Left renal cortex interstitium (tissue), 4 donors: ENCODE measurements at places on chromosomes 2 and 18.

DNA sequence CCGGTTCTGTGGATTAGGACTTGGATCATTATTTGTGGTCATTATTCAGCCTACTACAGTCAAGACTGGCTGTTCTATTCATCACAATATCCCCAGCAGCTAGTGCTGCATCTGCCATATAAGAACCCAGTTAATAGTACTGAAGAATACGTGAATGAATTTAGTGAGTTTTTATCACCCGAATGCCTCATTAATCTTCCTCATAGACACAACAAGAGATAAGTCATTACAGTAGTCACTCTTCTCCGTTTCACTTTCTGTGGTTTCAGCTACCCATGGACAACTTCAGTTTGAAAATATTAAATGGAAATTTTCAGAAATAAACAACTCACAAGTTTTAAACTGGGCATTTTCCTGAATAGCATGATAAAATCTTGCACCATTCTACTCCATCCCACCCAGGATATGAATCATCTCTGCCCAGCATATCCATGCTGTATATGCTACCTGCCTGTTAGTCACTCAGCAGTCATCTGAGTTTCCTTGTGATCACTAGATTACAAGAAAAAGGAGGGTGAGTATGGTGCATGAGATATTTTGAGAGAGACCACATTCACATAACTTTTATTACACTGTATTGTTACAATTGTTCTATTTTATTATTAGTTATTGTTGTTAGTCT lies 363.7 kb upstream of the CHAC2 start:
- no peak for DNase-seq

- DNase-seq = no peak
These were observed 19.4 kb downstream of the KANSL3 start for GRCh38 chr2:96618596-96619283.

DNA sequence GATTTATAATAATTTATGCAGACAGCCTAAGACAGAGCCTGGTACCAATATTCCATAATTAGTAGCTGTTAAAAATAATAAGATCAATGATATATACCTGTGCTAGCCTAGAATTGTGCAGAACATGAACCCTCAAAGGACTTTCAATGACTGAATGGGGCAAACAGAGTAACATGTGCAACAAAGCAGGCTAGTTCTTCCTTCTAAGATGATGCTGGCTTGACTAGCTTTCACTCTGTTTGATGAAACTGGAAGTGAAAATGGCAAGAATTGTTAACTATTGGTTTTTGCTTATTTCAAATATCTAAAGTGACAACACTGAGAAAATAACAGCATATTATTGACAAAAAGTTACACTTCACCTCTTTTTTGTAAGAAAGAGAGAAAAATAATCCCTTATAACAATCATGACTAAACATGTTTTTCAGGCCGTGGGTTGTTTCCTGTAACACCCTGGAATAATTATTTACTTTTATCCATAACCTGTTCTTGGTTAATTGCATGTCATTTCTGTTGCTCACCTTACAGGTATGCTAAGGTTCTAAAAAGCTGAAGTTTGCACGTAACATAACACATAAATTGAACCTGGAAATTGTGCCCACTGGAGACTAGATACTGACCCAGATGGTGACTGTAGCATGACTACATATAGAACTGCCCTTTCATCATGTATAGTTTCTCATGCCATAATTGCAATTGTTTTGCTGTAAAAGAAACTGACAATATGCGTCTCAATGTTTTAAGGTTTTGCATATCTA lies 108.7 kb downstream of the C18orf54 start:
- DNase-seq = no peak

DNA sequence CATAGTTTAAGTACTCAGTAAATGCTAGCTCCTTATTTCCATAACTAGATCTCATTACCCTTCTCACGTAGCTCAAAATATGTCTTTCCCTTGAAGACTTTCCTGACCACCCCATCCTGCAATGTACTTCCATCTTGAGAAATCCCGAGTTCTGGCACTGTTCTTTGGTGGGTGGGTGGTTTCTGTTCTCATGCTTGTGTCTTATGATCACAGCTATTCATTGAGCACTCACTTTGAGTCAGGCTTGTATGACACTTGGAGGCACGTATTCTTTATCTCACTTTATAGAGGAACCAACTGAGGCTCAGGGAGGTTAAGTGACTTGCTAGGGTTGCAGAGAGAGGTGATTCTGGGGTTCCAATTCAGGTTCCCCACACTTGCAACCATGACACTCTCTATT lies 9.0 kb upstream of the CLIP4 start:
- DNase-seq = no peak

DNA sequence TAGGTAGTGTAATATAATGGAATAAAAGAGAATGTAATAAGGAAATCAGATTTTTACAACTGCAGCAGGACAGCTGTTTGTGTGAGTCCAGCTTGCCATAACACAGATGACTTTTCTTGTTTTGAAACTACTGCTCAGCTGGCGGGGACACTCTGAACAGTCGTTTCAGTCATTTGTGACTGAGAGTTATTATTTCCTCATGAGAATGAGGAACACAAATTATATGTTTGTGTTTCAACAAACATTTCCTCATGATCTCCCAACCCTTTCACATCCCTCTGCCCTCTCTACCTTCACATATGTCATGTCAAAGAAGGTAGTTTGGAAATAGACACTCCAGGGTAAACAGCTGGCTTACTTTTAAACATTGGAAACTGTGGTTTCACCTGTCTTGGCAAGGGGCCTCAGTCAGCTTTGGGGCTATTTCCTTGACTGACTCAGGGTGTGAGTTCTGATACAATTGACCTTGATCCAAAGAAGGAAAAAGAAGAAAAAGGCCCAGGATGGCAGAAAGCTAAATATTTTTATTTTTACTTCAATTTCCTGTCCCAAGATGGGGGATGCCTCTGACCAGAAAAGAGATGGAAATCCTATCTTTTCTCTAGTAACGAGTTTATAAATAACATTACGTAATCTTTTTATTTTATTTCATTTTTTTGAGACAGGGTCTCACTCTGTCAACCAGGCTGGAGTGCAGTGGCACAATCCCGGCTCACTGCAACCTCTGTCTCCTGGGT lies 593 bp downstream of the SP140L start:
- DNase-seq = no peak

GRCh38 chr2:112153179-112153490 lies 14.9 kb downstream of the FBLN7 start:
- no peak for DNase-seq

GRCh38 chr2:178523596-178524134 lies 43.4 kb downstream of the PLEKHA3 start:
- no peak for DNase-seq

DNA sequence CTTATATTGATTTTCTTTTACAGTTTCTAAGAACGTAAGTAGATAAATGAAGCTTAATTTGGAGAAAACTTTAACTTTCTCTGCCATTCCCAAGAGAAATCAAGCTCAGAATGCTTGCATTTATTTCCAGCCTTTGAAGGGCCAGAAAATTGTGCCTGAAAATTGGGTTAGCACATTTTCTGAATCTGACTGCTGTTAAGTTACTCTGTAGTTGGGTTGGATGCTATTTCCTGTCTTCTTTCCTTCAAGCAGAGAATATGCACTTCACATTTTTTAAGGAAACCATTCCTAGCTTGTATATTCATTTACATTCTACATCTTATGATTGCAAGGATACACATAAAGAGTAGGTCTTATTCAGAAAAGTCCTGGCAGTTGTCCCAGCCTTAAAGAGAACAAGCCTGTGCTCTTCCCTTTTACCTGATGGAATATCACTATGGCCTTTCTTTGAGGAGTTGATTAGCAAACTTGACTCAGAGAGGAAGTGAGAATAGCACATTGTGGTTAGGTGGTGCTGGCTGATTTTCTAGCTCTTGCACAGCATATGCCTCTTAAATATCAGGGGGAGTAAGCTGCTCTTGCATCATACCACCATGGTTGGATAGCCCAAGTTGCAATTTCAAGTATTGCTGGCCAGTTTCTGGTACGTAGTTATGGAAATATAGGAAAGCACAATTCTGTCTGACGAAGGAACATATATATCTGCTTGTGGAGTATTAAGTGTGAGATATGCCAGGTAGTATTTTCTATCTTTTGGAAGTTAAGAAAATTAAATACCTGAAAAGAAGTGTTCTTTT lies 133.7 kb downstream of the COMMD1 start:
- DNase-seq = no peak

- no peak for DNase-seq
These were observed 172.3 kb downstream of the PRKCE start for GRCh38 chr2:45823723-45824206.

DNA sequence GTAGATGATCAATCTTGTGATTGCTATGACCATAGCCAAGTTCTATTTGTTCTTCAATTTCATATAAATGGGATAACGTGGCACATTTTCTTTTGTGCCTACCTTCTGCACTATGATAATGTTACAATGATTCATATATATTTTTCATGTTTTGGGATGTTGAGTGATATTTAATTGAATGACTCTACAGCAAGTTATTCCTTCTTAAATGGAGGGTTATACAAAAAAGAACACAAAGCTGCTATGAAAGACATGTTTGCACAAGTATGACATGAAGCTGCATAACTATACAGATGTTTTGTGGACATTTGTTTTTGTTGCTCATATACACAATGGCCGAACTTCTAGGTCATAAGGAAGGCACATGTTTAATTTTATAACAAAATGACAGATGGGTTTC lies 356.2 kb downstream of the CBLN2 start:
- no peak for DNase-seq

DNA sequence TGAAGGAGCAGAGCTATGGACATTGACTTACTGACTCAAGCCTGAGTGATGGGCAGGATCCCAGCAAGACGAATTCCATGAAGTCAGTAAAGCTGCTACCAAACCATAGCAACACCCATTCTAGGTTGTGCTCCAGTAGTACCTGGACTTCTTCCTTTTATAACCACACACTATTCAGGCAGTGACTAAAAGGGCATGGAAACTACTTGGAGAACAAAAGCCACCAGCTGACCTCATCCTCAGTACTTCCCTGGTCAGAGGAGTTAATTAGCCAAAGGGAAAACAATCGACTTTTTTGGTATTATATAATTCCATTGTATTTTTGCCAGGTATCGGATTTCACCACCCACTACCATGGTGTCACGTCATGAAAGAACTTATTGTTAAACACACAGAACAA lies 237.1 kb downstream of the TTC32 start:
- no peak for DNase-seq

GRCh38 chr18:28062443-28062842 lies 114.5 kb downstream of the CDH2 start:
- no peak for DNase-seq

DNA sequence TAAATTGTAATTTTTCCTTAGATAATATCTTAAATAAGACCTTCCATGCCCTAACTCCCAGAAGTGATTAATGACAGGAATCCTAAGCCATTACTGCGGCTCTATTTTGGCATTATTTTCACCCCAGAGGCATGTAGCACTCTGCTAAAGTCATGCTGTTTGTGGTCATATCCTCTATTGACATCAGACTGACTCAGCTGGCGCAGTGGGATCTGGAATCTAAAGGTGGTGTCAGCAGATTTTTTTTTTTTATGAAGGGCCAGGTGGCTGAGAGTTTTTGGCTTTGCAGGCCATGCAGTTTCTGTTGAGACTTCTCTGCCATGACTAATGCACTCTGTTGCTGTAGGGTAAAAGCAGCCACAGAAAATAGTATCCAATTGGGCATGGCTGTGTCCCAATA lies 64.1 kb upstream of the ACVR1C start:
- no peak for DNase-seq

DNA sequence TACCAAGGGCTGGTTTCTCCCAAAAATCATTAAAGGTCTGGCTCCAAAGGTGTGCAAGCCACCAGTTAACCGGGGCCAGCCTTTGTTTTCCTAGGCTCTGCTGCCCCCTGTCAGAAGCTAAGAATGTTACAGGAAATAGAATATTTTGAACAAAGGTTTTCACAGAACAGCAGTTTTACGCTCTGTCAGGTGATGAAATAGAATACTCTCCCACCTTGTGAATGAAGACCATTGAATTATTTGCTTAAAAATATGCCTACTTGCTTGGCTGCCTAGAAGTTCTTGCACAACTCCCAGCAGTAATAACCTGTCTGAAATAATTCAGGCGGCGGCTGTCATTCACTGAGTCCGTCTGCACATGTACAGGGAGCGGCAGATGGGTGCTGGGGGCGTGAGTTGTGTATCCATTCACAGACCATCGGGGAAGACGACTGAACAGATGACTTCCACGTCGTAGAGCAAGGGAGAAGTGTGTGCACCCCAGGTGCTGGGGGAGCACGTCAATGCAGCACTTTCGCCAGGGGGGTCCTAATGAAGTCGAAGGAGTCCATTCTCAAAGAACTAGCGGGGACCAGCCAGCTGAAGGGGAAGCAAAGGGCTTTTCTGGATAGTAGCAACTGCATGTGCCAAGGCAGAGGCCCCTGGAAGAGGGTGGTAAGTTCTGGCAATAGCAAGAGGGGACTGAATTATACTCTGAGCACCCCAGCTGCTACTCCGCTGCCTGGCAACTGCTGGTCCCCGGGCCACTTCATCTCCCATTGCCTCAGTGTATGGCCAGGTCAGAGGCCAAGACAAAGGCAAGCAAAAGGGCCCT lies 56.1 kb downstream of the SF3B1 start:
- DNase-seq = peak; percentile 31

GRCh38 chr2:171963198-171963597 lies 36.6 kb upstream of the METAP1D start:
- DNase-seq = no peak

- DNase-seq = no peak
These were observed 198.3 kb upstream of the DLGAP1 start for GRCh38 chr18:4653418-4653817.

GRCh38 chr2:34005901-34006300 lies 406.8 kb upstream of the FAM98A start:
- DNase-seq = no peak

GRCh38 chr2:212923393-212923792 lies 228.0 kb downstream of the IKZF2 start:
- no peak for DNase-seq

GRCh38 chr18:35142275-35142615 lies 98.6 kb upstream of the ZNF397 start:
- DNase-seq = no peak

GRCh38 chr18:70553936-70554260 lies 265.1 kb downstream of the SOCS6 start:
- DNase-seq = no peak

GRCh38 chr2:217331523-217332416 lies 471.9 kb upstream of the TNP1 start:
- no peak for DNase-seq

GRCh38 chr2:117514371-117514770 lies 300.1 kb upstream of the DDX18 start:
- DNase-seq = no peak

DNA sequence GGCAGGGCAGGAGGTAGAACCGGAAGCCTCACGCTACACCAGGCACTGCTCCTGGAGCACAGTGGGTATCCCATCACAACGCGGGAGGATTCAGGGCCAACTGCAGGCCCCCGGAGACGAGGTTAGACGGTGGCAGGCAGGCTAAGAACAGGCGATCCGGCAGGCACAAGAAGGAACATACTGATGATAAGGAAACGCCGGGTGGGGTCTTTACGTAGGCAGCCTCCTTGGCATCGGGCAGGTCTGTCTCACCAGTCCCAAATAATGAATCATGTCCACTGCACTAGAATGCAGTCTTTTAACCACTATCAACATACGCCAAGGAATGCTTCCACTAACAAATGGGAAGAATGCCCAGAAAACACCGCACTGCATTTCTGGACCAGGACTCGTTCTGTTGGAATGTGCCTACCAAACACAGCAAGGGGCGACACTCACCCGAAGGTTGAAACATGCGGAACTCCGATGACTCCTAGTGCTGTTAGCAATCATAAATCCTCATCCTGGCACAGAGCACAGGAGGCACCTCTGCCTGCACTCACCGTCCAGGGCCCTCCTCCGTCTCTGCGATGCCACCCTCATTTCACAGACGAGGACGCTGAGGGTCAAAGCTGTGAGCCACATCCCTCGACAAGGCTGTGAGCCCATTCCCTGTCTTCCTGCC lies 35.2 kb downstream of the ZNF516 start:
- no peak for DNase-seq

- DNase-seq = no peak
These were observed 228.2 kb downstream of the CCDC178 start for GRCh38 chr18:33212363-33212762.
